ENCODE measurements at places on chromosomes 12 and 14.
A peak's percentile ranks its signal among the peaks of the same experiment; 100 is the strongest.

DNA sequence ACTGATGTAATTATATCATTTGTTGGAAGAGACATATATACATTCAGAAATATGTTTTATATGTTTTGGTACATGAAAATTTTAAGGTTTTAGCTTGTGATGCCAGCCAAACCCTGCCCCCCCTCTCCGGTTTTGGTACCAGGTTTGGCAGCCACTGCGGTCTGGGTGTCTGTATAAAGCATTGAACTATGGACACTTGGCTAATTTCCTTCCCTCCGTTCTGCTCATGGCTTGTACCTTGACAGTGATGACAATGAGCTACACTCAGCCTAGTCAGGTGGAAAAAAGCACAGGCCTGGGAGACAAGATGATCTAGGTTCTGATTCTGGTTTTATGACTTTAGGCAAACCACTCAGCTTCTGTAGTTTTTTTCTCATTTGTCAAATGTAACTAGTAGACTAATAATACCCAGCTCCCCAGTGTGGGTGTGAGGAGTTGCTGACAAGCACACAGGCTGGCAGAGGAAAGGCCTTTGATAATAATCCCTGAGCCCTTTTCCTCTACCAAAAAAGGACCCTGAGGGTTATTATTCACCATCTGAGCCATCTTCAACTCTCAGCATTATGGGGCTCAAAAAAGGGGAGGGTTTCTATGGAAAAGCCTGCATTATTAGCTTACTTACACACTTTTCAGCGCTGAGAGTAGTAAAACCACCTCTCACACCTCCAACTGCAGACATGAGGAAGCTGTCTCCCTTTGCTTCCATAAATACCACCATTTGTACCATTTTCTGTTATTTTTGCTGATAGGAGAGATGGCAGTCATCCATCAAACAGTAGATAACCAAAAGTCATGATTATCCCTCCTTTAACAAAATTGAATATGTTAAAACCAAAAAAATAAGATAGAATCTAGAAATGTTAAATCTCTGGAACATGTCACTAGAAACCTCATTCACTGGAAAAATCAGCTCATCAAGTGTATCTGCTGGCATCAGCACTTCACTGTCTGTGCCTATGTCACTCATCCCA, 76.3 kb upstream of the PSMC1 start:
- no peak for DNase-seq

DNA sequence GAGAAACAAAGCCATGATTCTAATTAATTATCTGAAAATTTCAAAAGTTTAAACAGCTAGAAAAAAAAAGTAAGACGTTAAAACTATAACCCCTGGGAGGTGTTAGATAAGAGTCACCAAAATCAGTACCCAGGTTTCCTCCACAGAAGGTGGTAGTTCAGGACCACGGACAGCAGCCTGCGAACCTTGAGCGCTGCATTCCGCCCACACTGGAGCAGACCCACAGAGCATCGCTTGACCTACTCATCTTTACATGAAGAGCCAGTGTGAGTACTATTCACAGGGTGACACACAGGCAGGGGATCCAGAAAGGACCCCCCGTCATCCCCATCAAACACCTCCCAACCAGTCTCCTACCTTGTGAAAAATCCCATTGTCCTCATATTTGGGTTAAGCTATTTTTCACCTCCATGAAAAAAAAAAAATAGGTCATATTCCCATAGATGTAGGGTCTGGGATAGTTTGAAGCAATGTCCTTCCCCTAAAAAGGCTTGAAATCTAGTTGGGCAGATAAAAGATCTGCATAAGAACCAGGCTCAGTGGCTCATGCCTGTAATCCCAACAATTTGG, 8.8 kb upstream of the CHGA start:
- DNase-seq = no peak

DNA sequence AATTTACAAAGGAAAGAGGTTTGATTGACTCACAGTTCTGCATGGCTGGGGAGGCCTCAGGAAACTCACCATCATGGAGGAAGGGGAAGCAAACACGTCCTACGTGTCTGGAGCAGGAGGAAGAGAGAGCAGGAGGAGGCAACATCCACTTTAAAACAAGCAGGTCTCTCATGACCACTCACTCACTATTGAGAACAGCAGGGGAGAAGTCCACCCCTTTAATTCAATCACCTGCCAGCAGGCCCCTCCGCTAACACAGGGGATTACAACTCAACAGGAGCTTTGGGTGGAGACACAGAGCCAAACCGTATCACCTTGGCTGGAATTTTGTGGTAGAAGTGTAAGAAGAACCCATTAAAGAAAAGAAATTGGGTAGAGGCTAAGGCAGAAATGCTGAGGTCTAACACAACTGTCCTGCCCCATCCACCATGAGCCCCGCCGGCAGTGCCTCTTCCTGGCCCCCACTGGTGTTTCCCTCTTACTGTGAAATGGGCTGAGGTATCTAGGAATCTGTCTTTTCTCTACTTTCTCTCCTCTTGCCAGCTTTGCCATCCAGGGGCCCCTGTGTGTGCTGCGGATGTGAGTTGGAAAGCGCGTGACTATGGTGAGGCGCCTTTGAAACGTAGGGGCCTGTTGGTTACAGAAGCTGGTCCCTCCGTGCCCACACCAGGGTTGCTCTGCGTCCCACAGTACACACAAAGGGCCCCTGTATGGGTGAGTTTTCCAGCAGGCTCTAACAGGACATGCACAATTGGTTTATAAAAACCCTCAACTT, 108.0 kb upstream of the TMEM132D start:
- DNase-seq = no peak

DNA sequence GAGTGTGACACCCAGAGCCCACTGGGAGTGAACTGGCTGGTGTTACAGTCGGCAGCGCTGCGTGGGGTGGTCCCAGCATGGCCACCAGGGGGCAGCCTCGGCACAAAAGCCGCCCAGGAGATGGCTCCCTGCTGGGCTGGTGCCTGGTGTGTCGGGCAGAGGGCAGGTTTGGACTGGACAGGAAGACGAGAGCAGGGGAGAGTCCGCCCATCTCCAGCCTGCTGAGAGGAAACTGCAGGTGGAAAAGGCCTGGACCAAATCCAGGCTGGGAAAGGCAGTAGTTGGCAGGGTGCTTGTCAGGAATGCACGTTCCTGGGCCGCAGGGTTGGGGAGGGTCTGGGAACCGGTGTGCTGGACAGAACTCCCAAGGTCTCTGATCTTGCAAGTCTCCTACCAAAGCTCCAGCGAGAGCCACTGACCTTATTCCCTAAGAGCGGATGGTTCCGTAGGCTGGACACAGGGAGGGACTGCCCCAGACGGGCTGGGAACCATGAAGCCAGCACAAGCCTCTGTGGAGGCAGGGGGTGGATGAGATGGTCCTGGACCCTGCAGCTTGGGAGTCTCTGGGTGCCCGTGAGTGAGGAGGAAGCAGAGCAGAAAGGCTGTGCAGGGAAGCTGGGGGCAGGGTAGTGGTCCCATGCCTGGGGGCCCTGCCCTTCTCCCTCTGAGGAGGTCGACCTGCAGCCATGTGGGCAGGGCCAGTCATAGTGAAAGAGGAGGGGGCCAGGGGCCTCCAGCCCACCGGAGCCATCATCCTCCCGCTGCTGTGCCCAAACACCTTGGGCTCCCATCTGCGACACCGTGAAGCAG, 1.8 kb downstream of the AHNAK2 start:
- peak; percentile 19 for DNase-seq

DNA sequence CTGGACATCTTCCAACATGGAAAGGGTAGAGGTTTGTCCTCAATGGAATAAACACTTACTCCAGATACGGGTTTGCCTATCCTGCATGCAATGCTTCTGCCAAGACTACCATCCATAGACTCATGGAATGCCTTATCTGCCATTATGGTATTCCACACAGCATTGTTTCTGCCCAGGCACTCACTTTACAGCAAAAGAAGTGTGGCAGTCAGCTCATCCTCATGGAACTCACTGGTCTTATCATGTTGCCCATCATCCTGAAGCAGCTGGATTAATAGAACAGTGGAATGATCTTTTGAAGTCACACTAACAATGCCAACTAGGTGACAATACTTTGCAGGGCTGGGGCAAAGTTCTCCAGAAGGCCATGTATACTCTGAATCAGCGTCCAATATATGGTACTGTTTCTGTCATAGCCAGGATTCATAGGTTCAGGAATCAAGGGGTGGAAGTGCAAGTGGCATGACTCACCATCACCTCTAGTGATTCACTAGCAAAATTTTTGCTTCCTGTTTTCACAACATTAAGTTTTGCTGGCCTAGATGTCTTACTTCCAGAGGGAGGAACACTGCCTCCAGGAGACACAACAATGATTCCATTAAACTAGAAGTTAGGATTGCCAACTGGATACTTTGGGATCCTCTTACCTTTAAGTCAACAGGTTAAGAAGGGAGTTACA, 140.4 kb downstream of the SLC35F4 start:
- DNase-seq = no peak

GRCh38 chr12:49811961-49812401, 16.2 kb downstream of the NCKAP5L start:
- no peak for DNase-seq

- DNase-seq = no peak
Measured at GRCh38 chr14:20516921-20517320, 11.6 kb downstream of the RNASE10 start.

- DNase-seq = no peak
Measured at GRCh38 chr14:61535458-61535857, 159.9 kb upstream of the HIF1A start.

DNA sequence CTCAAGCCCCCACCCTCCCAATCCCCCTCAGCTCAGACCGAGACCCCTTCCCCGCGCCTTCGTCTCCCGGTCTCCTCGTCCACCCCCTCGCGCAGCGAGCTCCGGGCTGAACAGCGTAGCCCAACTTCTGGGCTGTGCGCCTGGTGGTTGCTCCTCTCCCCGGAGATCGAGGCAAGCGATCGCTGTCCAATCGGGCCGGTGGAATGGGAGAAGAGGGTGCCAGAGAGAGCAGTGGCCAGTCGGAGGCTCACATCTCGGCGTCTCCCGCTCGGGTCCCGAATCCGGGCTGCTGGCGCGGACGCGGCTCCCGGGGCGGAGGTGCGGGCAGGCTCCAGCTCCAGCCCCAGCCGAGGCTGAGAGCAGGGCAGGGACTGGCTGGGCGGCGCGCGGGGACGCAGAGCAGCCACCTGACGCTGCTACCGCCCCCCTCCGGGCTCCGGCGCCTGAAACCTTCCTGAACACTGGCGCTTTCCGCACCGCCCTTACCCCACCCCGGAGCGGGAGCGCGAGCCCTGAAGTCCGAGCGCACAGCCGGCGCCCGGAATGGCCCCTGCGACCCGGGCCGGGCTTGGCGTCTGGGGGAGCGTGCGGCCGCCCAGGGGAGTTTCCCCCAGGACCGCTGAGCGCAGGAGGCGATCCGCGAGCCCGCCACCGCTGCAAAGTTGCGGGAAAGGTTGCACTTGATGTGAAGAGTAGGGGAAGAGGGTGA, 508 bp upstream of the KCNH5 start:
- peak; percentile 63 for DNase-seq

GRCh38 chr12:4567073-4567881, 5.3 kb downstream of the DYRK4 start:
- no peak for DNase-seq

GRCh38 chr12:26723379-26724308, 109.3 kb downstream of the ITPR2 start:
- no peak for DNase-seq

DNA sequence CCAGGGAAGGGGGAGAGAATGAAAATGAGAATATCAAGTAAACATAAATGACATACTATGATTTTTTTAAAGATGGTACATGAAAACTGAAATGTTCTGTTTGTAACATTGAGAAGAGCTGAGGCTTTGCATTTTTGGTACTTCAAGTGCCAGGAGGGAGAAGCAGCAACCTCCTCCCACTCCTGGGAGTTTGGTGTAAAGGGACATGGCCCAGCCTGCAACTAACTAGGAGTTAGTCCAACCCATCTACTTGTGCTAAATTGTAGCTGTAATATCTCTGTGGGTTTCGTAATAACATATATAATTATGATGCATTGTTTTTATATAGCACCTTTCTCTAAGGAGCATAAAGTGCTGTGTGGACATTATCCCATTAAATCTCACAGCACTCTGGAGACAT, 517.5 kb downstream of the NELL2 start:
- DNase-seq = no peak

DNA sequence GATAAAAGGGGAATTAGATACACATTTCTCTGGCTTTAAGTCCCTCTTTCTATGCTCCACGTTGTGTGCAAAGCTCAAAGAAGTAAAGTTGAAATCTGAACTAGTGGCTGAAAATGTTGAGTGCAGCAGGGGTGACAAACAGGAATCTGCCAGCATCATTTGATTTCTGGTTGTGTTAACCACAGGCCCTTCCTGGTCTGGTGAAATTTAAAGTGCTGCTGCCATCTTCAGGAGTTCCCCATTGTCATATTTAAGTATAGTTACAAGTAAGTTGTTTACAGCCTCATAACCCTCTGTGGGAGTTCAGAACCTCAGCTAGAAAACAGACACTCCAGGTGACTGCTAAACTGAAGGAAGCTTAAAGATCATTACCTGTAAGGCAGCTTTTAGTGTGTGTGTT, 90.9 kb upstream of the CCDC196 start:
- no peak for DNase-seq

- DNase-seq = no peak
Measured at GRCh38 chr12:121090586-121091514, 41.8 kb upstream of the P2RX7 start.

- DNase-seq = no peak
Measured at GRCh38 chr14:74525361-74525851, 31.8 kb downstream of the ISCA2 start.

DNA sequence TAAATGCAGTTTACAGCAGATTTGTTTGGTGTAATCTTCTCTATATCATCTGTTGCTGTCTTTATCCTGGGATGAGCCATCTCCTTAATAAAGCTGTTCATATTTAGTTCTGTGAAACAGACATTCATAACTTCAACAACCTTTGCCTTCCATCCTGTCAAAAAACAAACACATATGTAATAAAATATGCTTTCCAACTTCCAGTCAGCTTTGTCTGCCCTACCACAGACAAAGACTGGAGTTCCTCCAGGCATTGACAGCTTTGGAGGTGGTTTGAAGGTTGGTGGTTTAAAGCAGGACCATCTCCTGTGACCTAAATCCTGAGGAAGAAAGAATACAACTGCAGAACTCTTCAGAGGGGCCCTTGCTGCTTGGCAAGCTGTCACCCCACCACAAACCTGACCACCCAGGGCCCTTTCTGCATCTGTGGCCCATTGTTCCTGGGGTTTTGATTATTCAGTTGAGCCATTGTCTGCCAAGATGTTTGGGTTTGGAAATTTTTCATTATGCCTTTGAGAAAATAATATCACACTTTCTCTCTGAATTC, 28.2 kb upstream of the PTGR2 start:
- DNase-seq = no peak

DNA sequence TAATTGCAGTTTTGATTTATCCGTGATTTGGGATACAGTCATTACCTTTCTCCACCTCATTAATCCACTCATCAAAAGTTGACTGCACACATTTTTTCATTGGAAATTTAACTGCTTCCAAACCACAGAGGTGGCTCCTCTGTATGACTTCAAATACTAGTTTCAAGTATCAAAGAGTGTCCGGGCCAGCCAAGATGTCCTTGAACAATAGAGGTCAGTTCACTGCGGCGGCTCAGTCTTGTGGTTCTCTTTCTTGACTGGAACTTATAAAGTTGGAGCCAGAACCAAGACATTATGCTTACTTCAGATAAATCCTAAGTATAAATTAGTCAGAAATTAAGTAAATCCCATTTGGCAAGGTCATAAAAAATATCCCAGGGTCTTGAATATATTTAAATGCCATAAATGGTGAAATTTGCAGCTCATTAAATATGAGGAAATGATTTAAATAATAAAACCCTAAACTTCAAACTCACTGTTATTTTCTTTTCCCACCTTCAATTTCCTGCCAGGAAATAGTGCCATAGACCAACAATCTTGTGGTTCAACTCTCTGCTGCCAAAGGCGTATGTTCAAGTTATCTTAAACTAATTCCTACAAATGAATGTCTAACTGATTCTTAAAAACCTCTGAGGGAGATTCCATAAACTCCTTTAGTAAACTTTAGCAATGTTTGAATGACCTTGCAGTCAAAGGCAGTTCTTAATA, 360.8 kb downstream of the AEBP2 start:
- no peak for DNase-seq

Data from anterior cingulate cortex (tissue), 58 donors.